ENCODE measurements at places on chromosomes 11 and 22.

GRCh38 chr22:27716074-27716473, 85.5 kb downstream of the MN1 start:
- no peak for DNase-seq

DNA sequence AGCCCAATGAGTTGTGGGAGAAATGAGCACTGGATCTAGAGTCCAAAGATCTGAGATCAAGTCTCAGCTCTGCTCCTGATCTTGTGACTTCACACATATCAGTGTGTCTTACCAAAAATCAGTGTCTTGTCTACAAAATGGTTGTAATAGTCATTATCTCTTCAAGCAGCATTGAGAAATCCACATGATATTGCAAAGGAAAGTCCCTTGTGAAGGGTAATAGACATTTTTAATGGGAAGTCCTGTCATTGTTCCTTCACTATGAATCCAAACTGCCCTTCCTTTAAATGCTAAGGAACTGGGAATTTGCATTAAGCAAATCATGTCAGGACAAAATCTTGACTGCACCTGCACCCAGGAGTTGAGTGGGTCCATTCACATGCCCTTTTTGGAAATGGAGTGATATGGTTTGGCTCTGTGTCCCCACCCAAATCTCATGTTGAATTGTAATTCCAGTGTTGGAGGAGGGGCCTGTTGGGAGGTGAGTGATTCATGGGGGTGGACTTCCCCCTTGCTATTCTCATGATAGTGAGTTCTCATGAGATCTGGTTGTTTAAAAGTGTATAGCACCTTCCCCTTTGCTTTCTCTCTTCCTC, 51.1 kb downstream of the COMMD9 start:
- DNase-seq, result no peak

DNA sequence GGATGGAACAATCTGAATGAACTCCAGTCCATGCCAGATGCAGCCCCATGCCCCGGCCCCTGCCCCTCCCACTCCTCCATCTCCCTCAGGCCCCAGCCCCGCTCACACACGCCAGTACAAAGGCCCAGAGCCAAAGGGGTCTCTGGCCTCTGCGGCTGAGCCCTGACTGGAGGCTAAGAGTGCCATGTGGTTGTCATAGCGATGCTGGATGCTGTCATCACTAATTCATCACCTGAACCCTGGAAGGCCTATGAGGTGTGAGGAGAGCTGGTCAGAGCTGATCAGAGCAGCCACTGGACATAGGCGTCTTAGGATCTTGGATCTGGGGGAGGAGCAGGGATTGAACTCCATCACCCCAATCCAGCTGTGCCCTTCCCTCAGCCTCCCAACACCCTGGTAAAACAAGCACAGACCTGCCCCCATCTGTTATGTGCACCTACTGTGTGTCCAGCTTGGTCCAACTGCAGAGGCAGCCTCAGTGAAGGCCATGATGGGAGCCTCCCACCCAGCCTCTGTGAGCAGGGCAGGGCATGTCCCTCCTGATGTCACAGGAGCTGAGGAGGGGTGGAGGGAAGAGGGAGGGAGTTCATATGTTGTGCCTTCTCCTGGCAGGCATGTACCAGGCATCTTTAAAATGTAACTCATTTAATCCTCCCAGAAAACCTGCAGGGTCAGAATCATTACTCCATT, 16.7 kb downstream of the PDE2A start:
- DNase-seq, result no peak

DNA sequence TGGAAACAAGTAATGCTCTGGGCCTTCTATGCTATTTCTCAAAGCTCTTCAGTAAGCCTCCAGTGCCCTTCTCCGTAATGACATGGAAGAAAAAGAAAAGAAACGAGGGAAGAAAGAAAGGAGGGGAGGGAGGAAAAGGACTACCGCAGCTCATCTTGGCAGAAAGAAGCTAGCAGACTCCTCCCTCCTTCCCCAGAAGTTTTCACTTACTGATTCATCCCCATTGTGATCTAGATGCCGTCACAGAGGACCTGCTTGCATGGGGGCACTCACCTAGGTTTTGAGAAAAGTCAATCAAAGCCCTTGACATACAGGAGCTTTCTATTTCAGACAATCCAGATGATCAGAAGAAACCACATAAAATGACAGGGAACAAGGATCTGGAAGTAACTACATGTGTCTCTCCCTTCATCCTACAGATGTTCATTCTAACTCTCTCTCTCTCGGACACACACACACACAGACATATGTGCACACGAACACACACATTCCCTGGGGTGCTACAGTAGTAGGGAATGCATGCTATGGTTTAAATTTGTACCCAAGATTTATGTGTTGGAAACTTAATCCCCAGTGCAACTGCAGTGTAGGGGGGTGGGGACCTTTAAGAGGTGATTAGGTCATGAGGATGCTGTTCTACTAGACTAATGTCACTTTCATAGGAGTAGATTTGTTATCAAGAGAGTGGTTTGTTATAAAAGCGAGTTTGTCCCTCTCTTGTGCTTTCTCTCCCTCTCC, 37.6 kb upstream of the RCN1 start:
- DNase-seq, result no peak

GRCh38 chr11:60756307-60757032, at the start of gene MS4A15:
Gene MS4A15, plus strand, starts transcription at chr11:60756867. Its CDS starts 6,867 bp downstream, at chr11:60763734.
- DNase-seq, result peak; percentile 23

GRCh38 chr22:49692499-49693225, 135.0 kb downstream of the BRD1 start:
- DNase-seq, result no peak
